ENCODE measurements at places on chromosomes 5 and 9. TPM values are rescaled to one million over a fixed set of nuclear protein-coding genes. Genes with fewer than 3 reads are reported as not detected.
A peak's percentile ranks its signal among the peaks of the same experiment; 100 is the strongest.

GRCh38 chr5:89850513-89850865 lies 559.1 kb downstream of the CETN3 start:
- H3K36me3 ChIP-seq = no peaks in the 10 kb centered on the region
- no peaks in the 10 kb centered on the region for H3K4me1 ChIP-seq
- H3K4me3 ChIP-seq = no peak overlapping the region
- H3K27ac ChIP-seq = no peak overlapping the region
- H3K27me3 ChIP-seq = no peaks in the 10 kb centered on the region

DNA sequence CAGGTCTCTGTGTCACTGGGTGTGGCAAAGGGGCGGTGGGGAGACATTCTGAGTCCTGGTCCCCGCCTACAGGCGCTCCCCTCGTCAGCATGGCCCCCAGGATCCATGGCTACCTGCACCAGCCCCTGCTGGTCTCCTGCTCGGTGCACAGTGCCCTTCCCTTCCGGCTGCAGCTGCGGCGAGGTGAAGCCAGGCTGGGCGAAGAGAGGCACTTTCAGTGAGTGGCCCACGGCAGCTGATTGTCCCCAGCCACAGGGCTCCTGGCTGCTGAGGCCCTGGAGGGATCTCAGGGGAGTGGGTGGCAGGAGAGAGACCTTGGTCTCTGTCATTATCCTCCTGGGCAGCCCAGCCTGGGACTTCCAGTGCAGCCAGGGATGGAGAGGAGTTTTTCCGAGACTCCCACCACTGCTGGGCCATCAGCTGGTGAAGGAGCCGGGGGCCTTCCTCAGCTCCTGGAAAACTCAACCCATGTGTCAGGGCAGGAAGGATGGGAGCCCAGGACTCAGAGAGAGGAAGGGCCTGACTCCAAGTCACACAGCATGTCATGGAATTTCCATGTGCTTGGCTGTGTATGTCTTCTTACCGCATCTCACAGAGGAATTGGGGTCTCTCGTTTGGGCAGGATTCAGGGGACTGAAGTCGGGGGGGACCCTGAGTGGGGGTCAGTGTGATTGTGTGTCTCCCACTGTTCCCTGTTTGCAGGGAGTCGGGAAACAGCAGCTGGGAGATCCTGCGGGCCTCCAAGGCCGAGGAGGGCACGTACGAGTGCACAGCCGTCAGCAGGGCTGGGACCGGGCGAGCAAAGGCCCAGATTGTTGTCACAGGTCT lies 37.4 kb downstream of the HMCN2 start:
- H3K4me1 ChIP-seq = no peaks in the 10 kb centered on the region
- no peak overlapping the region for H3K4me3 ChIP-seq
- no peaks in the 10 kb centered on the region for H3K36me3 ChIP-seq

GRCh38 chr5:61120534-61120933 lies 41.7 kb downstream of the SMIM15 start:
- H3K4me1 ChIP-seq = no peaks in the 10 kb centered on the region
- no peak overlapping the region for H3K4me3 ChIP-seq
- H3K36me3 ChIP-seq = no peaks in the 10 kb centered on the region
- DNase-seq = no peak
- H3K27me3 ChIP-seq = no peaks in the 10 kb centered on the region
- H3K27ac ChIP-seq = no peak overlapping the region

The CORO2A gene
- 1.7 TPM for total RNA-seq

GRCh38 chr5:60651872-60652620 lies 47.9 kb downstream of the DEPDC1B start:
- no peaks in the 10 kb centered on the region for H3K27me3 ChIP-seq
- peaks cover 9% of the 10 kb centered on the region for H3K4me1 ChIP-seq

DNA sequence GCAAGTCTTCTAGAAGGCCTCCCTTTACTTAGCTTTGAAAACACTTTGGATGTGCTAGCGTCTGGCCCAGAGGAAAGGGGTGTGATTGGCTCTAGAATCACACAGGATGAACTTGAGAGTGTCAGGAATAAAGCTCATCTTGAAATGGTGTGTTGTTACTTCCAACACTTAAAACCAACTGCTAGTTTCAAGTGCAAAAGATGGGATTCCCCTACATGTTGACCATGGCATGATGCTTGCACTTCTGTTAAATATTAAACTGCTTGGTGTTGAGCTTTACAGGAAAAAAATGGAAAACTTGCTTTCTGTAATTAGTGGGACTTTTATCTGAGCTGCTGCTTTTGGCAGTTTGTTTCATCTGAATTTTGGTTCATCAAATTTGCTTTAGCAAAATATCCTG lies 261.1 kb downstream of the MED10 start:
- no peaks in the 10 kb centered on the region for H3K36me3 ChIP-seq
- H3K4me3 ChIP-seq = no peak overlapping the region
- no peak overlapping the region for H3K27ac ChIP-seq
- H3K27me3 ChIP-seq = no peaks in the 10 kb centered on the region
- no peak for DNase-seq
- no peaks in the 10 kb centered on the region for H3K4me1 ChIP-seq

DNA sequence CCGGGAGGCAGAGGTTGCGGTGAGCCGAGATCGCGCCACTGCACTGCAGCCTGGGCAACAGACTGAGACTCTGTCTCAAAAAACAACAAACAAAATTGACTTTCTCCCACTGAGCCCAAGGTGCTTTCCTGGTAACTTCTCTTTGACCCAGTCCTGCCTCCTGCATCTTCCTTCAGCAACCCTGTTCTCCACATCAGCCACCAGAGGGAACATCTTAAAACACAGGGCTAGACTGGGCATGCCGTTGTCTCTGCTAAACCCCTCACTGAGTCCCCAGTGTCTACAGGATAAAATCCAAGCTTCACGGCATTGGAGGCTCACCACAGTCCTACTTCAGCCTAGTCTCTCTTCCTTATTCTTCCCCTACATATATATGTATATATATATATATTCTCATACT lies 39.8 kb upstream of the KCNMB1 start:
- H3K27ac ChIP-seq = no peak overlapping the region
- no peak overlapping the region for H3K4me3 ChIP-seq
- H3K27me3 ChIP-seq = no peaks in the 10 kb centered on the region

The LRRC19 gene
- total RNA-seq = not detected

DNA sequence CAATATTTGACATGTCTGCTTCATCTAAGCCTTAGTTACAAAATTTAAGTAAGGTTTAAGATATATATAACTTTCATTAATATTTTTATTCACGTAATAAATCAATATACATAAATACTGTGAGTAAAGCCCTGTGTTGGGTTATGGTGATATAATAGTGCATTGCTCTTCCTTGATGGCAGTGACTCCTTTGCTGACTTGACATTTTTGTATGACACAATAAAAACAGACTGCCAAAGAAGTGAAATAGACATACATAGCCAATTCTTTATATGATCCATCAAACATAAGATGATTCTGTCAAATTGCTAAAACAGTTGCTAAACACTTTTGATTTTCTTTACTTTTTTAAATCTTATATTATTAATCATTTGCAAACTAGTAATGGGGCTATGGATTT lies 1518.2 kb downstream of the EFNA5 start:
- H3K4me1 ChIP-seq = no peaks in the 10 kb centered on the region
- H3K27ac ChIP-seq = no peak overlapping the region
- DNase-seq = no peak
- no peaks in the 10 kb centered on the region for H3K36me3 ChIP-seq

The ADGRD2 gene
- not detected for total RNA-seq

The PCDHGA1 gene
- total RNA-seq = 0.48 TPM

The STK32A gene
- total RNA-seq = not detected

GRCh38 chr9:119284118-119284517 lies 85.1 kb downstream of the BRINP1 start:
- no peaks in the 10 kb centered on the region for H3K27me3 ChIP-seq
- no peak overlapping the region for H3K4me3 ChIP-seq
- H3K4me1 ChIP-seq = no peaks in the 10 kb centered on the region
- DNase-seq = peak; percentile 48

- H3K36me3 ChIP-seq = no peaks in the 10 kb centered on the region
- H3K4me3 ChIP-seq = no peak overlapping the region
- H3K27me3 ChIP-seq = no peaks in the 10 kb centered on the region
- no peak overlapping the region for H3K27ac ChIP-seq
- no peaks in the 10 kb centered on the region for H3K4me1 ChIP-seq
- no peak for DNase-seq
Measured at GRCh38 chr9:79057576-79057975, 514.2 kb upstream of the TLE4 start.

The SOX30 gene
- not detected for total RNA-seq

DNA sequence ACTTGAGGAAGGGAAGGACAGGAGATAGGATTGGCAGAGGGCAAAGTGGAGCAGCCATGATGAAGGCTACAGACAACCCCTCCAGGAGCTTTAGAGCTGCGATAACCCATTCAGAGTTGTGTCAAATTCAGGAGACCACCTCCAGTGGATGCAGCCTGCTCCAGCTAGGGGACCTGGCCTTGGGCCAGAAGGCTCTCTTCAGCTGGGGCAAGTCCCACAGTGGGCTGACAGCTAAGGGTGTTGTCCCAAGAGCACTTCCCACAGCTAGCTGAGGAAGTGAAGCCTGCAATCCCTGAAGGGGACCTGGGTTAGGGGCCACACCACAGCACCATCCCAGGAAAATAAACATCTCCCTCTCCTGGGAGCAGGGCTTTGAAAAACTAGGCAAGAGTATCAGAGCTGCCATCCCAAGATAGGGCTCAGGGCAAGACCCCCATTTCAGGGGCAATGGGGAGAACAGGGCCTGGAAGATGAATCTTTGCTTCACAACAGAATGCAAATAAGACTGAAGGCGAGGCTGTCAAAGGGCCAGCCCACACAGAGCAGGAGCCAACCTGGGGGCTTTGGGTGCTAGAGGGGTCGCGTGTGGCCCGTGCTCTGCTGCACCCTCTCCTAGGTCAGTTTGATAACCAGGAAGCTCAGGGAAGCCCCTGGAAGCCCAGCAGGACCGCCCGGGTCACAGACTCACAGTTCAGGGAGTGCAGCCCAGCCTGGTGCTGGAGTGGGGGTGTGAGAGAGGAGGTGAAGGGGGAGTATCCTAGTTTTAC lies 19.3 kb upstream of the DAPK1 start:
- H3K4me1 ChIP-seq = no peaks in the 10 kb centered on the region
- DNase-seq = no peak
- no peak overlapping the region for H3K27ac ChIP-seq
- no peaks in the 10 kb centered on the region for H3K36me3 ChIP-seq
- no peak overlapping the region for H3K4me3 ChIP-seq

- no peaks in the 10 kb centered on the region for H3K27me3 ChIP-seq
- H3K36me3 ChIP-seq = peaks cover 10% of the 10 kb centered on the region
- H3K27ac ChIP-seq = no peak overlapping the region
Measured at GRCh38 chr5:68289498-68289897, 73.9 kb downstream of the PIK3R1 start.
